ENCODE measurements at places on chromosomes 12 and 14. TPM values are rescaled to one million over a fixed set of nuclear protein-coding genes. Genes with fewer than 3 reads are reported as not detected.

The PACS2 gene
- total RNA-seq = 53.8 TPM

The BEST3 gene
- not detected for total RNA-seq

The AQP2 gene
- not detected for total RNA-seq

The RIPK3 gene
- 8.0 TPM for total RNA-seq

The HNF1A gene
- not detected for total RNA-seq

The LAG3 gene
- 0.08 TPM for total RNA-seq

The LRFN5 gene
- not detected for total RNA-seq

The ABCD2 gene
- total RNA-seq = not detected

The KRT2 gene
- not detected for total RNA-seq

The KRT6A gene
- total RNA-seq = 3,851 TPM

The EFS gene
- 10.1 TPM for total RNA-seq

The TAS2R30 gene
- total RNA-seq = 0.08 TPM

The HOTAIR gene
- 4.4 TPM for total RNA-seq

The KERA gene
- not detected for total RNA-seq

The KCNK13 gene
- not detected for total RNA-seq

The WDHD1 gene
- 12.0 TPM for total RNA-seq

The ENDOU gene
- total RNA-seq = not detected

Data from hair follicular keratinocyte (primary cell).